Coronary artery (tissue), 2 donors: ENCODE measurements at places on chromosomes 7 and 10.

- no peak for DNase-seq
Measured at GRCh38 chr7:80393786-80394185, 118.1 kb downstream of the GNAT3 start.

DNA sequence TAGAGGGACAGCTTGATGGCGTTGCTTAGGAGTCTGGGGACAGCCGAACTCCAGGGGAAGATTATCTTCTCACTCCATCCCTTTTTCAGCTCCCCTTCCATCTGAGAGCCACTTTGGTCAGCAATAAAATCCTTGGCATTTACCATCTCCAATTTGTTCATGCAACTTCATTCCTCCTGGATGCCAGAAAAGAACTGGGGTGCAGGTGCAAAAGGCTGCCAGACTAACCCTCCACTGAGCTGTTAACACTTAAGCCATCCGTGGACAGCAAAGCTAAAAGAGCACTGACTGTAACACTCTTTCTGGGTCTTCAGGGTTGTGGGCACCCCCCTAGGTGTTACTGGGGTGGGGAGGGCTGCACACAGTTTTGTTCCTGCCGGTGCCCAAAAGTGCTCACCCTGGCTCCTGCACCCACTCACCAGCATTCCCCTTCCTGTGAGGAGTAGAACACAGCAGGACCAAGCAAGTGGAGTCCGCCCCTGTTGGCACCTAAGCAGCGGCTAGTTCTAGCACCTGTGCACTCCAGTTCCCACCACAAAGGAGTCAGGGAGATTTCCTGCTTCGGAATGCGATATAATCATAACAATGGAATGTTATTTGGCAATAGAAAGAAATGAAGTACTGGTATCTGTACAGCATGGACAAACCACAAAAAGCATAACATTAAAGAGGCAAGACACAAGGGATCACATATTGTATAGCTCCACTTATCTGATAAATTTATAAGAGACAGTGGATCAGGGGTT is 95.1 kb downstream of the NPY start:
- no peak for DNase-seq

DNA sequence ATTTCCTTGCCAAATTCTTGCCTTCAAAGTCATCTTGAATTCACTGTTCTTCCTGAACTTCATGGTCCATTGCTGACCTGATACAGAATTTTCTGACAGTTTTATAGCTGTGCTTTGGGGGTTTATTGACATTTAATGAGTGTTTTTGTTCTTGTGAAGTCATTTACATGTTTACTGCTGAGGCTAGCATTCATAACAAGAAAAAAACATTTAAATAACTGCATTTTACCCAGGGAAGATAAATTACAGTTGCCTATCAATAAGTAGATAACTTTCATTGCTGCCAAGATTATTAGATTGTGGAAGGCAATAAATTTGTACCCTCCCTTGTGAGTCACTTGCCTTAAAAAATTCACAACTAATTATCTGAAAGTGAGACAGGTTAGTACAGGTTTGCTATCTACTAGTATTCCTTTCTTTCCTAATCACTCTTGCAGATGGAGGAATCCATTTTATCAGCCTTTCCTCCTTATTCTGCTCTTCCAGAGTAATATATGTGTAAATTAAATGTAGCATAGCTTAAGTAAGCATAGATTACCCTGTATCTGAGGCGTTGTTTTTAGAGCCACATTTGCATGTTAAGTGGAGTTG is 178.4 kb downstream of the EXOC4 start:
- DNase-seq, result no peak

DNA sequence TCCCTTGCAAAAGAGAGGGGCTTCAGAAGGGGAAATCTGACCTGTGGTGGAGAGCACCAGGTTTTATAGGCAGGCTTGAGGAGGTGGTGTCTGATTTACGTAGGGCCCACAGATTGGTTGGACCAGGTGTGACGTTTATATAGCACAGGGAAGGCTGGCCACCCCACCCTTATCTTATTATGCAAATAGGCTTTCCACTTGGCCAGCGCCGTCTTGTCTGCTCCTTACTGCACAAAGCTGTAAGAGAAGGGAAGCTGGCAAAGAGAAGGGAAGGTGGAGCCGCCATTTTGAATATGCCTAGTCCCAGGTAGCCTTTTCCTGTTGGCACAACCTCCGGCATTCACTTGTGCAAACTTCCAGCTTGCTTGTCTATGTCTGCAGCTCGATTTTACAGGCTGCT is 221.4 kb downstream of the GATA3 start:
- no peak for DNase-seq

DNA sequence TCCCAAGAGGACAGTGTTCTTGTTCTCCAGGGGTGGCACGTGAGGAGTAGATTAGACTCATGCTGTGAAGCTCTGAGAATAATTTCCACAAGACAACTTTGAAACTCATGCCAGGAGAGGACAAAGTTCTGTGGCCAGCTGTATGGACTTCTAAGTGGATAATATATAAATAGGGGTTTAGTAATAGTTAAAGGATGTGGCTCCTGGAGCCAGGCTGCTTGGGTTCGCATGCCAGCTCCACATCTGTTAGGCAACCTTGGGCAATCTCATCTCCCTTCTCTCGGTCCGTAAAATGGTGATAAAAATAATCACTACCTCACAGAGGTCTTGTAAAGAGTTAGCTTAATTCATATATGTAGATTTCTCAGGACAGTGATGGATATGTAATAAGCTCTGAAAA is 35.8 kb downstream of the ACSL5 start:
- DNase-seq, result no peak

DNA sequence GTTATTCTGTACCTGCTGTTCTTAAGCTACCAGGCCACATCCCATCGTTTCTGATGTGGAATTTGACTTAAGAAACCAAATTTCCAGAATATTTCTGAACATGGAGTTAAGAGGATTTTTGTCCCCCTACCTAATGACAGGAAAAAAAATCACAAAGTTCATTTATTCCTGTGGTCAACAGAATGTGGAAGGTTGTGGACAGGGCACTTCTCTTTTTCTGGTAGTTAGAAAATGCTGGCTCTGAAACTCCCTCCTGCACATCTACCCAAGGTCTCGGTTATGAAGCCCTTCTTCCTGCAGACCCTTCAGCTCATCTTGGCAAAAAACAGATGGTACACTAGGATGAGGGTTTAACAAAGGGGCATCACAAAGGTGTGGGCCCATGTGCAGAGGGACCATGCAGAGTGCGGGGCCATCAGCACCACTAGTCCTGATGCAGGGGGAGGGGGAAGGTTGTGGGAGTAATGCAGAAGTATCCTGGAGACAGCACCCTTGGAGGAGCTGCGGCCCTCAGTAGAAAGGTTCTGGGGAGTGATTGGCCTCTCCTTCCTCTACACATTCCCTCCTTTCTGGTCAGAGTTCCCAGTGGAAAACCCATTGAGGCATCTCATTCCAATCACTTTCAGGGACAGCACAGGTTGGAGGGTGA is 9.8 kb downstream of the ALOX5 start:
- no peak for DNase-seq

DNA sequence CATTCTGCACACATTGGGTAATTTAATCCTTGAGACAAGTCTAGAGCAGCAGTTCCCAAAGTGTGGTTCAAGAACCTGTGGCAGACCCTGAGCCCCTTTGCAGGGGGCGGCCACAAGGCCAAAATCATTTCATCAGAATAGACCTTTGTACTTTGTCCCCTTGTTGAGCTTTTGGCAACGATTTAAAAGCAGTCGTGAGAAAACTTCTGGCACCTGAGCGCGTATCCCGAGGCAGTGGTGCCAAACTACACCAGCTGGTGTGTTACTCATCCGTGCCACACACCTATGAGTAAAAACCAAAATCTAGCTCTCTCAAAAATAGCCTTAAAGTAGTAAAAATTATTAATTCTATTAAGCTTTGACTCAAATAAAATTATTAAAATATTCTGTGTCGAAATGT is 306.8 kb downstream of the SDK1 start:
- no peak for DNase-seq

DNA sequence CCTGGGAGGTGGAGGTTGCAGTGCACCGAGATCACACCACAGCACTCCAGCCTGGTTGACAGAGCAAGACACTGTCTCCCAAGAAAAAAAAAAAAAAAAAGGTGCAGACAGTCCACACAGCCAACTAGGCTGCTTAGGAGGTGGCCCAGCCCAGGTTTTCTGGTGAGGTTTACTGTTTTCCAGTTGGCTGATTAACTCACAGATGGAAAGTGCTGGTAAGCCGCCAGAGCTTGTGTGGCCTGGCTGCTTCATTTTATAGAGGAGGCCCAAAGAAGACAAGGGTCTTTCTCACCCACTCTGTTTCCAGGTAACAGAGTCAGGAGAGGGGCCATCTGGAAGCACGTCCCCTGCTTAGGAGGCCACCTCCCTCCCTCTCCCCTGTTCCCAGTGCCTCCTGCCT is 6.2 kb downstream of the RHBDD2 start:
- no peak for DNase-seq
